Pancreas (tissue), 10 donors: ENCODE measurements at places on chromosomes 2 and 18. TPM values are rescaled to one million over a fixed set of nuclear protein-coding genes. Genes with fewer than 3 reads are reported as not detected.

GRCh38 chr2:63712748-63713147, 124.0 kb downstream of the MDH1 start:
- no peak for DNase-seq

GRCh38 chr2:102599486-102599885, 19.9 kb upstream of the SLC9A2 start:
- no peak for DNase-seq

DNA sequence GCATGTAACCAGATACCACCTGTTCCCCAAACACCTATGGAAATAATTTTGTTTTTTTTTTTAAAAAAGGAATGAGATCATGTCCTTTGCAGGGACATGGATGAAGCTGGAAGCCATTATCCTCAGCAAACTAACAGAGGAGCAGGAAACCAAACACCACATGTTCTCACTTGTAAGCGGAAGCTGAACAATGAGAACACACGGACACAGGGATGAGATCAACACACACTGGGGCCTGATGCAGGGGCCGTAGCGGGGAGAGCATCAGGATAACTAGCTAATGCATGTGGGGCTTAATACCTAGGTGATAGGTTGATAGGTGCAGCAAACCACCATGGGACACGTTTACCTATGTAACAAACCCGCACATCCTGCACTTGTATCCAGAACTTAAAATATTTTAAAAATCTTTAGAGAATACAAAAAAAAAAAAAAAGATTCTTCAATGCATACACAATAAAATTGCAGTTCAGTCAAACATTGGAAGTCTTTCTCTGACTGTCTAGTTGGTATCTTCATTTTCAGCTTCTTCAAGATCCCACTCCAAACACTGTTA, 11.6 kb upstream of the CASP10 start:
- no peak for DNase-seq

GRCh38 chr2:196712867-196713266, 73.4 kb downstream of the CCDC150 start:
- no peak for DNase-seq

DNA sequence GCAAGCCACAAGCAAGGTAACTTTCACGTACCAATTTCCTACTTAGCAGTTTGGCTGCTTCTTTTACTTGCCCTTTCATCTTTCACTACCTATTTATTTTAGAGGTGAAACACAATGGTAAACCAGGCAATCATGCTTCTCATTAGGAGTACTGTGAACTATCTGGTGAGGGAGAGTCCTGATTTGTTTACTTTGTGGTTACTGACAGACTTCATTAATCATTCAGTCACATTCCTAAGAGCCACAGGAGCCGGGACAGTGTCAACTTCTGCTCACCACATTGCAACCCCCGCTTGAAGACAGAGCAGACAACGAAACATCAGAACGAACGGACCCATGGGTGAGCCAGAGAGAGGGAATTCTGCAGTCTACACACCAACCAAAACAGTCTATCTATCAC, 28.8 kb downstream of the TUBB6 start:
- DNase-seq, result no peak

DNA sequence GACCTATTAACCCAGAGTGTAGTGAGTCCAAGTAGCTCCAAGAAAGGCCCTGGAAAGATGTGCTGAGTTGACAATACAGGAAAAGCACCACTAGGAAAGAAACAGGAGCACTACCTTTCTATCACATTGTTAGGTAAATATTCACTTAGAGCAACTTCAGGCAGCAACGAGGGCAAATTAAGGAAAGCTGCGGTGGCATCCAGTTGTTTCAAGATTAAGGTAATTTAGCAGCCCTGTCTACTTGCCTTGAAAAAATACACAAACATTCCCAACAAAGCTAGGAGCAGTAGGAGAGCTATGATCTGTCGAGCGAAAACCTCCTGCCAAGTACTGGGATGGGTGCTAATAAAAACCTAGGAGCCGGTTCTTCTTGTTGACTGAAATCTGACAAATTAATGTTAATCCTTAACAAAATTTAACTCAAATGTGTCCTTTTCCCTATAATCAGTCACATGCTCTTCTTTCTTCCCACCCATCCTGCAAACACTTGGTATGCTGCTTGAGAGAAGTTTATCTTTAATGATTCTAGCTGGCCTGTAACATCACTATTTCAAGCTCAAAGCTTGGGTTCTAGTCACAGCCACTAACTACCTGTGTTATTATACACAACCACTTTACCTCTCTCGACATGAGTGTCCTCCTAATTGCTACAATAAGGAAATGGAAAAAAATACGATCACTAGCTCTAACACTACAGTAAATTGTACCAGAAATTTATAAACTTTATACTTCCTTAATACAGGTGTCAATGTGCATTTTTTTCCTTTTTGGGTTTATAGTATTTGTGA, 2.0 kb downstream of the ACAA2 start:
- no peak for DNase-seq

GRCh38 chr2:28543316-28544035, 47.6 kb downstream of the PLB1 start:
- no peak for DNase-seq

- DNase-seq, result no peak
Observed at GRCh38 chr2:169034256-169034655, 3.1 kb upstream of the ABCB11 start.

DNA sequence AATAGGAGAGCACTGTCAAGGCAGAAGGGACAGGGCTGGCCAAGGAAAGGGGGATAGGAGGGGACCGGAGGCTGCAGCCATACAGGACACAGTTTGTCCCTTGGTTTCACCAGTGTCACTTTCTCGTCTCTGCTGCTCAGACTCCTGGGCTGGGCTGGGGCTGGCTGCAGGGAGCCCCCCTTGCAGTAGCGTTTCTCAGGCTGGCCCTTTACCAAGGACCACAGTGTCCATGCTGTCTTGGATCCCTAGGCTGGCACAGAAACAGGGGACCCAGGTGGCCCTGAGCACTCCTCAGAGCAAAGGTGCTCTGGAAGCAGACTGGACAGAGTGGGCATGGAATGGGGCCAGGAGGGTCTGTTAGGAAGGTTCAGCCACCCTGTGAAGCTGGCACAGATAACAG, 34.8 kb downstream of the ATOH8 start:
- DNase-seq, result no peak

DNA sequence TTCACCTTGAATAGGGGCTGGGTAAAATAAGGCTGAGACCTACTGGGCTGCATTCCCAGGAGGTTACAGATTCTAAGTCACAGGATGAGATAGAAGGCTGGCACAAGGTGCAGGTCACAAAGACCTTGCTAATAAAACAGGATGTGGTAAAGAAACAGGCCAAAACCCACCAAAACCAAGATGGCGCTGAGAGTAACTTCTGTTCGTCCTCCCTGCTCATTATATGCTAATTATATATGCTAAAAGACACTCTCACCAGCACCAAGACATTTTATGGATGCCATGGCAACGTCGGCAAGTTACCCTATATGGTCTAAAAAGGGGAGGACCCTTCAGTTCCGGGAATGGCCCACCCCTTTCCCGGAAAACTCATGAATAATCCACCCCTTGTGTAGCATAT, 711.5 kb upstream of the KLHL29 start:
- DNase-seq, result no peak

DNA sequence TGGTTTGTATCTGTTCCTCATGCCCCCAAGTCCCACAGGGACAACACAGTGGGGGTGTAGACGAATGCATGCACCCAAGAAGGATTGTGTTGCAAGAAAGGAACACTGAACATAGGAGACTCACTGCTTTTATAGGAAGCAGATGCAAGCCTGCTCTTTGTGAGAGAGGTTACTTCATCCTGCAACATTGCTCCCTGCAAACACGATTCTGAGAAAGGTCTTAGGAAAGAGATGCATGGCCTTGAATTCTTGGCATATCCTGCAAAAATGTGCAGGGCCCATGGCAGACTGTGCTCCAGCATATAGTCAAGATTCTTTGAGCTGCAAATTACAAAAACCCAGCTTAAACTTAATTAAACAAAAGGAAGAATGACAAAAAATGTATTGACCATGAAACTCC, 312.2 kb upstream of the MGAT5 start:
- DNase-seq, result no peak

GRCh38 chr2:112996635-112997034, 8.6 kb upstream of the IL36A start:
- DNase-seq, result no peak

DNA sequence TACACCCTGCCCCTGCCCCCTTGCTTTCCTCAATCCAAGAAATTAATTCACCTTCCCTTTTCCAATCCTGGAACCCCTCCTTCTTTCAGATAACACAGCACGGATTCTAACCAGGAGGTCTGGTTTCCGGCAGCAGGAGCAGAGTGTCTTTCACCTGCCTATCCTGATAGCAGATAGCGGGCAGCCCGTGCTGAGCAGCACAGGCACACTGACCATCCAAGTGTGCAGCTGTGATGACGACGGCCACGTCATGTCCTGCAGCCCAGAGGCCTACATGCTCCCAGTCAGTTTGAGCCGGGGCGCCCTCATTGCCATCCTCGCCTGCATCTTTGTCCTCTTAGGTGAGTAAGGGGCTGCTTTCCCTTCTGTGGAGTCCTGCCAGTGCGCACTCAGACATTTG, 216.7 kb downstream of the CDH20 start:
- DNase-seq, result no peak

DNA sequence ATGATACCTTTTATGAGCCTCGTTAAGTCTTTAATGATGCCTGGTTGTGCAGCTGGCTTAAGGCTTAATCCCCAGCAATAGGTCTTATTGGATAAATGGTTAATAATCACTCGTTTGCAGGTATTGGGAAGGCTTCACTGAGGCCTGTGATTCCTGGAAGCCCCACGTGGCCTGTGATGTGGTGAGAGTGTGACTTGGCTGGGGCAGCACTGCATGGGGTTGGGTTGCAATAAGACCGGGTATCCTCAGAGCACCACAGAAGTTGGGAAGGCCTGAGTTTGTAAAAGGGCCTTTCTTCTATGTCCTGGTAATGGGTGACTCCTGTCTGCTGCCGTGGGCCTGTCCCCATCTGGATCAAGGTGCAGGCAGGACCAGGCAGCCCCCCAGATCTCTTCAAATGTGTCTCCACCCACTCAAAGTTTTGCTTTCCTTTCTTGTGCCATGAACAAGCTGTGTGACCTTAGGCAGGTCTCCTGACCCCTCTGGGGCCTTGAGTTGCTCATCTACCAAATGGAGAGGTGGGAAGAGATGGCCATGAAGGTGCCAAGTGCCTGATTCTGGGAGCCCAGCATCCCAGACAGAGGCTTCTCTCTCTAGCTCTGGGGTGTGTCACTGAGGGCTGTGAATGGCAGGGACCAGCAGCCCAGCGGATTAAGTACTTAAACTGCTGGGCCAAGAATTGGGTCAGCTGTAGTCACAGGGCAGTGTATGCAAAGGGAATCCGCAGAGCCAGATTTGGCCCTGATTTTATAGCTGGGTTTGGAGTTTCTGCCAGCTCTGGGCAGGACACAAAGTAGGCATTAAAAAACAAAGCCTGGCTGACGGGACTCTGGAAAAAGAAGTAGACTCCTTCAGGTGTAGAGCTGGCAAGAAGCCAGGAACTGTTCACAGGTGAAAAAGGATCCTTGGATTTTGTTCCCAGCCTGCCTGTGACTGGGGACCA, 24.4 kb downstream of the LBH start:
- peak; percentile 80 for DNase-seq

ARHGAP25 gene
- 3.5 TPM for total RNA-seq

NFATC1 gene
- 4.0 TPM for total RNA-seq

SNED1 gene
- total RNA-seq, result 9.7 TPM

AKAIN1 gene
- total RNA-seq, result not detected

DSG4 gene
- not detected for total RNA-seq

CD8B2 gene
- not detected for total RNA-seq

SERPINB5 gene
- not detected for total RNA-seq

SMYD1 gene
- not detected for total RNA-seq

BIRC6 gene
- total RNA-seq, result 52.9 TPM

BCL11A gene
- 9.4 TPM for total RNA-seq

TIGD1 gene
- total RNA-seq, result 1.2 TPM

FHOD3 gene
- 4.3 TPM for total RNA-seq

TMEM163 gene
- total RNA-seq, result 17.8 TPM
